ENCODE measurements at places on chromosomes 16 and 17.
A peak's percentile ranks its signal among the peaks of the same experiment; 100 is the strongest.

DNA sequence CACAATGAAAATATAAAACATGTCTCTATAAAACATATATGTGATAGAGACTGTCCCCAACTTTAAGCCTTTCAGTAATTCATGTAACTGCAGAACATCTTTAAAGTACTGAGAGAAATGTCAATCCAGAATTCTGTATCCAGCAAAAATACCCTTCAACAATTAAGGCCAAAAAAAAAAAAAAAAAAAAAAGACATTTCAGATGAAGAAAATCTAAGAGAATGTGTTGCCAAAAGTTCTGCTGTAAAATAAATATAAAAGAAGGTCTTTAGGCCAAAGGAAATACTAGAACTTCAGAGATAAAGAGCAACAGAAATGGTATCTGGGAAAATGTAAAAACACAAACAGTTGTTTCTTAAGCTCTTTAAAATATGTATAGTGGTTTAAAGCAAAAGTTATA, 17.3 kb downstream of the BPTF start:
- no peak for DNase-seq

DNA sequence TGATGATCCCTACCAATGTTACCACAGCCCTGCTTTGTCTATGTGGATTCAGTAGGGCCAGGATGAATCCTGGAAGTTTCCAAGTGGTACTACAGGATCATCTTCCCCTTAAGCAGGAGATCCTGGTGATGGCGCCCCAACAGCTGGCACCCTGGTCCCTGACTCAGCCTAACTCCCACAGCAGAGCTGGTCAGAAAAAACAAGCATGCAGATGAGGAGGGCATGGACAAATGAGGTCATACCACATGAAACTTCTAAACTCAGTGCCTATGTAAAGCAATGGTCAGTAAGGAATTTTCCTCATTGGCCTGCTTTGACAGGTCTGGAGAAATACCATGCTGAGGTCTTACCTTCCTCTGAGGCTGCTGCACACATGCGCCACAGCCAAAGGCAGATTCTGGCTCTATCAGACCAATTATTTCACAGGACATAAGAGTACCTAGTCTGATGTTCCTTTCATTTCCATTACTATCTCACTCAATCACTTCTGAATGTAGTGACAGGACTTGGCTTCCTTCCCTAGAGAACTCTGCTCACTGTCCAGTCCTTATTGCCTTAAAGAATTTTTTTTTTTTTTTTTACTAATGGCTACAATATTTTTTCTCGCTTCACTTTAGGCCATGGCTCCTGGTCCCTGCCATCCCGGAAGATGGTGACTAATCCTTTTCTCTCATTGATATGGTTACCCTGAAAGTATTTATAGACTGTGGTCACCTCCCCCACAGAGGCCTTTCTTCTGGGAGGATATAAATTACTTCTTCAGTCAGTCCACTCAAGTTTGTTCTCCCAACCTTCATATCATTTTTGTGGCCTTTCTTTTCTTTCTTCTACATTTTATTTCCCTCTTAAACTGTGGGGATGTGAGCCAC, 525.2 kb upstream of the PSMD7 start:
- no peak for DNase-seq

GRCh38 chr16:88454523-88454947, 1.5 kb downstream of the ZFPM1 start:
- DNase-seq: no peak

DNA sequence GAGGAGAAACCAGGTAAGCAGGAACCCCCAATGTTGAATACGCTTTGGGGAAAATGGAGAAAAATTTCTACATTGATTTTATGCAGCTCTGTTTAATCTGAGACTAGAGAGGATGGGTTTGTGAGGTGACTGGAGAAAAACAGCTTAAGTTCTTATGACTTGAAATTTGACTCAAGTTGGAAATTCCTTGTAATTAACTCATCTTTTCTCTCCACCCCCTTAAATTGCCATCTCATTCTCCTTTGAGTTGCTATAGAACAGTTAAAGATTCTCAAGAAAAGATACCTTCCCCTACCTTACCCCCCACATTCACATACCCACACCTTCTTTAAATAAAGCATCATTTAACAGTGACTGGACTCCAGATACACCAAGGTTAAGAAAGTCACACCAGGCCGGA, 24.2 kb downstream of the ZNRF1 start:
- DNase-seq: no peak

DNA sequence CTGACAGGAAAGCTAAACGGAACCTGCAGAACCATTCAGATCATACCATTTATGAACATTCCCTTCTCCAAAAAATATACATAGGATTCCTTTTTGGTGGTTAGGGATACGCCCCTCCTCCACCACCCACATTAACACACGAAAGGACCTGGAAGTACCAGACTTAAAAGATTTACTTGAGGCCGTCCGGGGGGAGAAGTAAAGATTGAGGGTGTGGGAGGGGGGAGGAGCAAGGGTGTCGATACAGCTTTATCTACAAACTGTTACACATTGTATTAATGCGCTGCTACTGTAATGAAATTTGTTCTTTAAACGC, 537 bp downstream of the PALB2 start:
- DNase-seq: peak; percentile 39

GRCh38 chr16:30889721-30890120, 4.2 kb downstream of the BCL7C start:
- no peak for DNase-seq

DNA sequence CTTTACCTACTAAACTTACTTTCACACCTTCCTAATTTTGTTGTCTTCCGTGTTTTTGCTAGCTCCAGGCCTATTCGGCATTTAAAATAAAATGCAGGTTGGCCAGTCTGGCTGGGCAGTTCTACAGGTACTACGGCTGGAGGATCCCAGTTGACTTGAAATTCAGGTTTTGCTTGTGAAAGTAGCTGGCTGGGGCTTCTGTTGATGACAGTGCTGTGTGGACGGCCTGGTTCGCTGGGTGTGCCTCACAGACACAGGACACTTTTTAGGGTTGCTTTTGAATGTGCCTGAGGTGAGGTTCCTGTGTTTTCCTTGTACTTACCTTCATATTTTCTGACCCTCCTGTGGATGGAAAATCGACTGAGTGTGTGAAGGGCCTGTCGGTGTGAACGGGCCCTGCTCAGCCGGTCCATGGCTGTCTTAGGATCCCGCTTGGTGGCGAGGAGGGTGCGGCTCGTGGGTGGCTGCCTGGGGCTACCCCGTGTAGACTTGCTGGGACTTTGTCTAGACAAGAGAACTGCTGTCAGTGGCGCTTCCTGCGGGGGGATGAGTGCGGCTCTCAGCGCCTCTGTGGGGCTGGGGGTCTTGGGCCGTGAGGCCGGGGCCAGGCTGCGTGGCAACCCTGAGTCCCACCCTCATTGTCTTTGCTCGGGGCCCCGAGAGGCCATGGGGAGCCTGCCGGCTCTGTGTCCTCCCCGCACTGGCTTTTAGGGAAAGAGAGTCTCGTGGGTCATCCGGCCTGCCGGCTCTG, 18.7 kb upstream of the ZNF750 start:
- no peak for DNase-seq

DNA sequence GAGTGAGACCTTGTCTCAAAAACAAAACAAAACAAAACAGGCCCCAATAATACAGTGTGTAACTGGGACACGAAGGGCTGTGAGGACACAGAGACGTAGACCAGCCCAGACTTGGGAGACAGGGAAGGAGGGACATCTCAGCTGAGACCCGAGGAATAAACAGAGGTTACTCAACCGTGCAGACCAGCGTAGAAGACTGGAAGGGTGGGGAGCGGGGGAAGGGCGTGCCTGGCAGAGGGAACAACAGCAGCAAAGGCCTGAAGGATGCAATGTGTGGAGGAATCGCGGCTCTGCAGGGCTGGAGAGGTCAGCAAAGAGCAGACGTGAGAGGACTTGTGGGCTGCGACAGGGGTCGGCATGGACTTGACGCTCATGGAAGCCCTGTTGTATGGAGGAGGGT, 11.6 kb upstream of the CES4A start:
- DNase-seq: no peak

GRCh38 chr16:85989863-85990643, 91.1 kb downstream of the IRF8 start:
- no peak for DNase-seq

DNA sequence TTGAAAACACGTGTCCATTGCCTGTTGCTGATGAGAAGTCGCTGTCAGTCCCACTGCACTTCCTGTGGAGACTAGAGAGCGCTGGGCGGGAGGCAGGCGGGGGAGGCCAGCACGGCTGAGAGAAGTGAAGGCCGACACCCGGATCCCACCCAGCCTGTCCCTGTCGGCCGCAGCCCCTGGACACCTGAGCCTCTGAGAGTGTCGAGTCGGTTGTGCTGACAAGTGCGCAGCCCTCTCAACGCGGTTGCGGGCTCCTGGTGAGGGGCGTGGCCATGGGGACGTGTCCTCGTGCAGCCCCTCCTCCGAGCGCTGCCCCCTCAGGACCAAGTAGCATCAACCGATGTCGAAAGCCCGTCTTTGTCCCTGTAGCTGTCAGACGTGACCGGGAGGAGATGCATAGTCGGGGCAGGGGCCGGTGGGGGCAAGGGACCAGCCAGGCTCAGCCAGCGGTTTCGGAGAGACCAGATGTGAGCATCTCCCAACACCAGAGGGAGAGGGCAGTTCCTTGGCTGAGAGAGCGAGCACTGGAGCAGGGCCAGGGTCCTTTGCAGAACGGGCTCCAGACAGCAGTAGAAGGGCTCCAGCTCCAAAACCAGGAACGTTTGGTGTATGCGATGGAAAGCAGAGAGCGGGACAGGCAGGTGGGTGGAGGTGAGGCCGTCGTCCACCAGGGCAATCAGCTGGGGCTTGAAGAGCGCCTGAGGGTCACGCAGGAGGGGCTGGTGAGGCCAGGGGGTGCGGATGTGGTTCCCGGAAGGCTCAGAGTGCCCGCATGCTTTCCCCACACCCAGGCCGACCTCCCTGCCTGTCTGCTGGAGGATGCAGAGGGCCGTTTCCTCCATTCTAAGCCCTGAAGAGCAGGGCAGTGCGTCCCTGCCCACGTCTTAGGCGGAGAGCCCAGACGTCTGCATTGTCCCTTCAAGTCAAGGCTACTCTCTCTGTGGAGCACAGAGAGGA, 43.3 kb upstream of the CHMP6 start:
- no peak for DNase-seq

DNA sequence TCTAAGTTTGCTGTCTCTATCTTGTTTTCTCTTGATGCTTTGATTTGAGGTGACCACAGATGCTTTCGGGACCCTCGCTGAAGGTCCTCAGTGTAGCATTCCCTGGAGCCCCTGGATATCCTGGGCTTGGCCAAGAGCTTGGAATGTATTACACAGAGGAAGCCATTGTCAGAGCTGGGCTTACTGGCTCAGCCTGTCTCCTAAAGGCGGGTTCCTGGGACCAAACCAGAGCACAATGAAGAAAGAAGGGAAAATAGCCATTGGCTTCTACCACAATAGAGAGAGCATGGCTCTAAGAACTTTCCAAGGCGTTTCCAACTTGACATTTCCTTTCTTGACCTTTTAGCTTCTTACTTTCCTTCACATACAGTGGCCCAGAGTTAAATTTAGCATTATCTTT, 229.3 kb downstream of the HS3ST3A1 start:
- DNase-seq: no peak

- no peak for DNase-seq
These were observed 392.0 kb upstream of the DYNLRB2 start for GRCh38 chr16:80148826-80149225.

DNA sequence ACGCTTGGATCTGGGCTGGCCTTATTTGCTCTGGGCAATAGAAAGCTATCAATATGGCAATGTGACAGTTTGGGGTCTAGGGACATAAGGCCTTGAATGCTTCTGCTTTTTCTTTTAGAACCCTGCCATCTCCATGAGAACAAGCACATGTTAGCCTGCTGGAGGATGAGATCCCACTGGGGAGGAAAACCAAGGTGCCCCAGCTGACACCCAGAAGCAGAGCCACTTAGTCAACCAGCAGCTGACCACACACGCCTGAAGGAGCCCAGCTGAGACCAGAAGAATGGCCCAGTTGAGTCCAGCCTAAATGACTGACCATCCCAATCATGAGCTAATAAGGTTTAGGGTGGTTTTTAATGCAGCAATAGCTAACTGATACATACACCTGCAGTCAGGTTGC, 171.2 kb downstream of the AHSP start:
- DNase-seq: no peak

DNA sequence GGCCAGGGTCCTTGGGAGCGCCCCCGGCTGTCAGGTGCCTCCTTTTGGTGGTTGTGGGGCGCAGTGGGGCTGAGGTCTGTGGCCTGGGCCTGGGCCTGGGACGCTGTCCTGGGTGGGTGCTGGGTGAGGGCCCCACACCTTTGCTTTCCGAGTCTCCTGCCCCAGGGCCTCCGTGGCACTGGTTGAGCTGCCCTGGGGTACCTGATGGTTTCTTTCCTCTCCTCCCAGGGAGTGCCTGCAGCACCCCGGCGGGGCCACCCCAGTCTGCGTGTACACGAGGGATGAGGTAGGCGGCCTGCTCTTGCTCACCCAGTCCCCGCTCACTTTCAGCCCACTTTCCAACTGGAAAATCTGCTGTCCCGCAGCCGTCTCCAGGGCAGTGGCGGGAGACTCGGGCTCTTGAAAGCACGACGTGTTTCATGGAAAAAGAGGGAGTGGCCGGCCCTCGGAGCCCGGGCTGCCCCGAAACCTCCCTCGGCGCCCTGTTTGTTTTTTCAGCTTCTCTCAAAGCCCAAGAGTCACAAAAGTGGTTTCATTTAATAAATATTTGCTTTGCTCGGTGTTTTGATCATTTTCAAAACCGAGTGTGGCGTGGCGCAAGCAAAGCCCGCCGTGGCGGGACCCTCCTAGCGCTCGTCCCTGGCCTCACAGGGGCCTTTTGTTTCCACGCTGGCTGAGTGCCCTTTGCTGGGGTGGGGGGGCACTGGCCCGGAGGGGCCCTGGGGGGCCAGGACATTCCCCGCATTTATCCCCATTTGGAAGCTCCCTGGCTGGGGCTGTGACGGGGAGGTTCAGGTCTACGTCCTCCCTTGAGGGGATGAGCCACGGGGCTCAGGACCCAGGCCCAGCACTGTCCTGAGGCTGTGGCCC, 17.4 kb downstream of the ASPSCR1 start:
- DNase-seq: no peak

DNA sequence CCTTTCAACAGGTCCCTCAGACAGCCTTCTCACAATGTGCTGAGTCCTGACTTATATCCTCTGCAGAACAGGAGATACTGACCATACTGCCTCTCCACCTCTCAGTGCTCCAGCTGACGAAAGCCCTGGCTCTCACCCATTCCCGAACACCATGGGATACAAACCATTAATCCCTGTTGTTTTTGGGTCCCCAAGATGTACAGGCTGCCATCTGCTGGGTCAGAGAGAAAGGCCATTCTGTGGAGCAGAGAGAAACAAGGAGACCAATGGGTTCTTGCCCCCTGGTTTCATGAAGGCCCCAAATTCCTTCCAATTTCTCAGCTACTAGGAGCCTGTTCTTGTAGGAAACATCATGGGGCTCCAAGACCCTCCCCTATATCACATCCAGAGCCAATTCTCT, 3.0 kb downstream of the ERN2 start:
- DNase-seq: no peak

DNA sequence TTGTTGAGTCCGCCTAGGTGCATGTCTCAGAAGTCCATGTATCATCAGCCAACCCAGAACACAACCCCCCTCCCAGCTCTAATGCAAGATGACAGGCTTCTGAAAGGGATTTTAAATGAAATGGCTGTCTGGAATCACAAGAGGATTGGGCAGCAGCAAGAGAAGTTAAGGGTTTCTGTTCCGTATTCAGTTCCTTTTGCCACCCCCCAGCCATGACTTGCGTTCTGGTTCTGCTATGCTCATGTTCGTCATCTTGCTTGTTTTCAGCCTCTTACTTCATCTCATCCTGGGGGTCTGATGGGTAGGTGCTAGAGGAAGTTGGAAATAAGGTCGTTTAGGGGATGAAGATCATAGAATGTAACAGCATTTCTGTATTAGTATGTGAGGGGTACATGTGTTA, 12.0 kb downstream of the MINK1 start:
- no peak for DNase-seq
